Activated CD4-positive, alpha-beta T cell treated with anti-CD3 and anti-CD28 coated beads, Interleukin-2, amount 50 U/mL, for 1 hour (primary cell): ENCODE measurements at places on chromosomes 6 and 20.

DNA sequence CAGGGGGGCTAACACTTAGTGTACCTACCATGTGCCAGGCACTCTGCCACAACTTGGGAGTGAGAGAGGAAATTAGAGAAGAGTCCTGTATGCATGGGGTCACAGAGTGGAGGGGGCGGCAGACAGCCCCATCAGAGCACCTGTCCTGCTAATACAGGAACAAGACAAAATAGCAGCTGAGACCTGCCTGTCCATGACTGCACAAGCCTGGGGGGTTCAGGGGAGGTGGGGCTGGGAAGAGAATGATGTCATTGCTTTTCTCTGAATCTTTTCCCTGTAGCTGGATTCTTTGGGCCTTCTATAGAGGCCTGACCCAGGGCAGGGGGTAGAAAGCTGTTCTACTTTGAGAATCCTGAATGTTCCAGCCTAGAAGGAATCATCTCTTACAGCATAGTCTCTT is 37.4 kb downstream of the FOXP4 start:
- no peak for DNase-seq

- no peak for DNase-seq
Measured at GRCh38 chr20:9031991-9032390, 36.9 kb upstream of the PLCB4 start.

DNA sequence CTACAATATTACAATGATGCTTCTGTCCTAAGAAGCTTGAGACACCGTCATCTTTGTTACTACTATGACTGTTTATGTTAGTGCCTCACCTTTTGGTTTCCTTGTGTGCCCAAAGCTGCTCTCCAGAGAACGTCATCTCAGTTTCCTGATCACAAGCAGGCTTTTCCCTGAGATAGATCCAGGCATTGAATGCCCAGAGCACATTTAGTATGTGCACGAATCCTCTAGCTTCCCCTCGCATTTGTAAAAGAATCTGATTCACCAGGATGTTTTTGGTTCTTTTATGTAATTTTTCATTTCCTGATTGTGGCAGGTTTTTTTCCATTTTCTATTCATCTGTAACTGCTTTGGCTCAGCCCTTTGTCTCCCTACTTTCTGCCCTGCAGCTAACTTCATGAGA is 100.2 kb upstream of the TMEM181 start:
- DNase-seq, result no peak

DNA sequence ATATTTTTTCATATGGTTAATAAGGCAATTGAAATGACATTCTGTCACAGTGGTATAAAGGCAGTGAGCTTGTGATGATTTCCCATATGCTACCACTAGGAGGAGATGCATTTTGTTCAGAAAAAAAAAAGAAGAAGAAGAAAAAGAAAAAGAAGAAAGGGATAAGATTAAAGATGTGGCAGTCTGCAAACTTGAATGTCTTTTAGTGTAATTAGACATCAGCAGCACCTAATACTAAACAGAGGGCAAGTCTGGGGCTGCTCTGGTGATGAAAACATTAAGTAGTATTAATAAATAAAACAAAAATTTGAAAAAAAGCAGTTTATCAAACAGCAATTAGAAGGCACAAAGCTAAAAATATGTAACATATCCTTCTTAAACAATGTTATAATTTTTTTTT is 95.4 kb upstream of the DEFB112 start:
- DNase-seq, result no peak

GRCh38 chr20:43821795-43822194 is 92.9 kb upstream of the TOX2 start:
- no peak for DNase-seq

- DNase-seq, result no peak
Measured at GRCh38 chr20:24735263-24735662, 213.8 kb upstream of the CST7 start.

DNA sequence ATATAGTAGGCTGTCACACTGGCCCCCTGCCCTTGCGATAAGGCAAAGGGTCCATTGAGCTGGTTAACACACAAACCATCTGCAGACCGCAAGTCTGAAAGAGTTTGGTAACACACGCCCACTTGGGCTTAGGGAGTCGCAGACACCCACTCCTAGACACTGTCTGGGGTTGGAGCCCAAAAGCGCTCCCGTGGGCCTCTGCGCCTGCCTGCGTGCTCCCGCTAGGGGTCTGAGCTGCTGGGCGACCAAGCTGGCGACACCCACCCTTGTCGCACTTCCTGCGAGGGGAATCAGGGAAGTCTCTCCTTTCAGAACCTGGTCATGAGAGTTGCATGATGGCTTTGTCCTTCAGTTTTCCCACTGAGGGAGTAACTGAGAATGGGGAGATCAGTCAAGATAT is 653.0 kb downstream of the HTR1B start:
- no peak for DNase-seq

- DNase-seq, result no peak
Measured at GRCh38 chr20:20582734-20583133, 129.7 kb downstream of the RALGAPA2 start.

DNA sequence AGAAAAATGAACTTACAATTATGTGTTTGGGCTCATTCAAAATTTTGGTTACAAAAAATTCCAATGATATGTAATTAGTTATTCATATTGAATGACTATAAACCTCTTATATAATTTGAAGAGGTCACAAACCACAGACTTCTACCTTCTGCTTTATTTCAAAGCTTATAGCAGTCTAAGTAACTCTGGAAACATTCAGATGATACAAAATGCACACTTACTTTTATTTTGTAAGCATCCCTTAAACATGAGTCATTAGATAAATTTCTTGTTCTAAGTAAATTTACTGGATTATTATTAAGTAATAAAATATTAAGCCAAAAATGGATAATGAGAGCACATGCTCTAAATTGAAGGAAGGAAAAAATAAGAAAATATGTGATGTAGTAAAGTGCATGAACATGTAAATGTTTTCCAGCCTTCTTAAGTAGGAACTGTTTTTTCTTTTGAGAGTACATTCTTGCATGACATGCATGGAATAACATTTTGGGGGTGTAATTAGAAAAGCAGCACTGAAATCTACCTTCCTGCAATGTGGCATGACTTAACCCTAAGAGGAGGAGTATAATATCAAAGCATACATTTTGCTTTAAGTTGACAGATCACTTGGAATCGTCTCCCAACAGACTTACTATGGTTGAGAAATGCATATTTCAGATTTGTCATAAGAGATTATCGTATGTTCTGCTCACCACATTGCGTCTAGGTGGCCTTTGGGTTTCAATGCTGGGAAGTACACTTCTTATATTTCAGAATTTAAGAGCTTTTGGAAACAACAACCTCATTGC is 372.7 kb upstream of the HSF2 start:
- DNase-seq, result no peak
